ENCODE measurements at places on chromosomes 2 and 18. TPM values are rescaled to one million over a fixed set of nuclear protein-coding genes. Genes with fewer than 3 reads are reported as not detected.

Gene TRPM8
- total RNA-seq, result not detected

Gene ERFE
- not detected for total RNA-seq

- no peak for DNase-seq
Measured at GRCh38 chr2:36466135-36466534, 110.6 kb downstream of the CRIM1 start.

DNA sequence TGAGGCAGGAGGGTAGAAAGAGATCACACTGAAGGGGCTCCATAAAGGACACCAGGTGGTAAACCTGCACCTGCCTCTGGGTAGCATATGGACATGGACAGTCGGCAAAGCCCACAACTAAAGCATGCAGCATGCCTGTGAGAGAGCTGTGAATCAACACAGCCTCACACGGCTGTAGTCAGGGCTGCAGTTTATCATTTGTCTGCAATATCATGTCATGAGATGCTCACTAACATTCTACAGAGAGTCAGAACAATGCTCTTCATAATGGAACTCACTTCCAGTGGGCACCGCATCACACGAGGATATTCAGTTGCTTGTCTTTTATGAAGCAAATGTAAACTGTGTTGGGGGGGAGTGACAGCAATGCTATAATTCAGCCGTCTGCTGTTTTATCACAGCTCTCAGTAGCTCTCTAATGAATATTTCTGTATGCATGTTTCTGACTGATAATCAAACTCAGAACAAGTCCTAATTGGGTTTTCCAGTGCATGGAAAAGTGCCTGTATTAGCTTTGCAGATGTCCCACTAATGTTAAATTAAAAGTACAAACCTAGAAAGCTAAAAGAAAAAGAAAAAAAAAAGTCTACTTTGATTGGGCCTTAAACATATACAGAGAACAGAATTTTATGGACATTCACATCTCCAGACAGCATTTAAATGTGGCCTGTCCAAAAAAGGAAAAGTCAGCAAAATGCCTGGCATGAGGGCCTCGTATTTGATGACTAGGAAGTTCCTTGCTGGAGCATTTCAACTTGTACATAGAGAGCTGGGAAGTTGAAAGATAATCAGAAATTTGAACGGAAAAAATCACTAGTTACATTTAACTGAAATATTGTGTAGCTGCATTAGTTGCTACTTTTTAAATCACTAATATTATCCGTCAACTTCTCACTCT is 406.1 kb upstream of the SOX11 start:
- no peak for DNase-seq

DNA sequence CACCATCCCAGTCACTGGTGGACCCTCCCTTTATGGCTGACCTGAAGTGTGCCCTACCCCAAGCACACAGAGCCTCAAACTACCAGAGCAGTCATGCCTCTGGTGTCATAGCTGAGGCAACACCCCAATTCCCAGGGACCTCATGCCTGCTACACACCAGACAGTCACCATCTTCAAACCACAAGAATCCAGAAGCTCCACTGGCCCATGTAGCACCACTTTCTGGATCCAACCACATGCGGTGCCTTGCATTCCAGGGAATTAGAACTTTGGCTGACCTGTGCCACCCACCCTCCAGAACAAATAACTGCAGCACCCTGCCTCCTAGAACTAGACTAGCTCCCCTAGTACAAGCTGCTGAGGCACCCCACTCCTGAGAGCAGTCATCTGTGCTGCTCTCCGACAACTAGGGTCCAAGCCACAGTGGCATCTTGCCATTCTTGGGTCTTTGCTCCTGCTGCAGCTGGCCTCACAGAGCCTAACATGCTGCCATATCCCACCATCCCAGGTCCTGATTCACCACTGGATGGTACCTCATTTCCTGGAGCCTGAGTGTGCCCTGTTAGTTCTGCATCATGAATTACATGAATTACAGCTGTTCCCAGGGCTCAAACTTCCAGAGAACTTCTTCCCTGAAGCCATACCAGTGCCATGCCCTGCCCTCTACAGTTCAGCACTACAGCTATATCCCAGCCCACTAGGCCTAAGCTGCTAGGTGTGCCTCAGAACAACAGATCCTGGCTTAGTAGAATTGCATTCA is 243.8 kb upstream of the CHST9 start:
- no peak for DNase-seq

Gene POU3F3
- total RNA-seq, result not detected

GRCh38 chr2:227115761-227116160 is 48.2 kb downstream of the COL4A4 start:
- no peak for DNase-seq

Gene ZDBF2
- total RNA-seq, result 25.5 TPM

- no peak for DNase-seq
Measured at GRCh38 chr2:224646242-224646846, 61.2 kb upstream of the CUL3 start.

Gene KCNG2
- 0.34 TPM for total RNA-seq

DNA sequence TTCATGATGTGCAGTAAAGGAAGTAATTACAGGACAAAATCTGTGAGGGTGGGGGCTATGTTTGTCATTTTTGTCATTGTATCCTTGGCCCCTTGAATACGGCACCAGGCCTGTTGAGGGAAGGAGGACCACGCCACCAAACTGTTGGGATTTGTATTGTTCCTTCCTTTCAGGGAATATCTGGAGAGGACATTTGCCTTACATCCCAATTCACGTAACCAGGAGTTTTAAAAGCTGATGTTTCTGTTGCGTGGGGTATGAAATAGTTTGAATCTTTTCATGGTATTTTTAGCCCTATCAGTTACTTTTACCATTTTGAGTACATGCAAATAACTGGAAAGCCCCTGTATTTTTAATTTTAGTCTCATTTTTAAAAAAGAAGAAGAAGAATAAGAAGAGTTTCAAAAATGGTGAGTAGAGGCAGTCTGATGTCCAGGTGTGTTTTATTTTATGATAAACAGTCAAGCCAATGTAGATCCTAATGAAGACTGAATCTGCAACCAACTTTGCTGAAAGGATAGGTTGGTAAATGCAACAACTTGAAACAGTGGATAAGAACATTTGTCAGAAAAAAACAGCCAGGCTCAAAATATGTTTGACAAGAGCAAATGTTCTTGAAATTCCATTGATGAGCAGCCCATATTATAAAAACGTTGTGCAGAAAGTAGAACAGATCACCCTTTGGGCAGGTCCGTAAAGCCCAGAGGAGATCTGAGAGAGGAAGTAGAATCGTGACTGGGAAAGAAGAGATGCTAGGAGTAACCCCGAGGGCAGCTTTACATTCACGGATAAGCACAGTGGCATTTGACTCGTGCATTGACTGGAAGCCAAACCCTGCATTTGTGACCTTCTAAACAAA is 54.5 kb downstream of the RASGRP3 start:
- no peak for DNase-seq

- no peak for DNase-seq
Measured at GRCh38 chr2:655626-656025, 21.6 kb downstream of the TMEM18 start.

GRCh38 chr2:99776206-99776905 is 286.5 kb upstream of the REV1 start:
- DNase-seq, result no peak

- no peak for DNase-seq
Measured at GRCh38 chr2:189522435-189523151, 58.0 kb downstream of the SLC40A1 start.

DNA sequence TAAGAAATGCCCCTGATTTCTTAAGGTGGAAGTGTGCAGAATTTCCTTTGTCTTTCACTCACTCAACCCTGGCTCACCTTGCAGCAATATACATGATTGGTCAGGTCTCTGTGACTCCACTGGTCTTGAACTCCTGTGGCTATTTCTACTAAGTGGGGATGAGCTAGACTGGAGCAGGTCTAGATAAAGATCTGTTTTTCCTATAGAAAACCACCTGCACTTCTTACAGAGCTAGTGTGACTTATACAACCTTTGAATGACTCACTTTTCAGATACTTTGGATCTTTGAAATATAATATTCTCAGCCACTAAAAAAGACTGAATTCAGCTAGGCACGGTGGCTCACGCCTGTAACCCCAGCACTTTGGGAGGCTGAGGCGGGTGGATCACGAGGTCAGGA is 98.5 kb upstream of the KCTD1 start:
- DNase-seq, result no peak

DNA sequence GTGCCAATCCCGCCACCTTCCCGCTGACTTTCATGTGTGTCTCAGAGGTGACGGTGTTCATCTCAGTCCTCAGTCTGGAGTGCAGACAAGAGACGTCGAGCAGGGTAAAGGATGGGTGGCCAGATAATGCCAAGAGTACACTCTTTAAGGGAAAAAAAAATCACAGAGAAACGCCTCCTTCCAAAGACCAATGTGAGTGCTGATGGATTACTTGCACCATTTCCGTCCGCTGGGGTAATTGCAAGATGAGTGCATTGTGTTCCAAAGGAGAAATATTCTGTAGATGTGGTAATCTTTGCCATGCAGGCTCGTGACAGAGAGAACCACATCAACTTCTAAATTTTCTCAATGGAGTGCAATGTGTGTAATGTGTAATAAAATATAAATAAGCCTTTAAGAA is 81.0 kb downstream of the KLHL29 start:
- no peak for DNase-seq

DNA sequence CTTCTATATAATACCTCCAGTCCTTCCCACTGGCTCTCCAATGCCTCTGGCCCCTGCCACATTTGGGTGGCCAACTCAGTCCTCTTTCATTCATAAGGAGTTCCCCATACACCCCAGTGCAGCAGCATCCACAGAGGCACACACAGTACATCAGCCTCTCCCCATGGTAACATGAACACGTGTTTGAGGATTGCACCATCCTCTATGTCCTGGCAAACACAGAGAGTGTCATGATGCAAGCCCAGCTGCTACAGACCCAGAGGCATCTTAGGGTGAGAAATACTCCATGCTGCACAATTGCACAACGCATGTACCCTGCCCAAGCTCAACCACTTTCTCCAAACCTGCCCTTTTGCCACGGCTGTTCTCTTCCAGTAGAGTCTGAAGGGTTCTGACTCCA is 11.5 kb downstream of the IGFBP5 start:
- peak; percentile 61 for DNase-seq

- no peak for DNase-seq
Measured at GRCh38 chr2:60152226-60152833, 401.1 kb downstream of the BCL11A start.

DNA sequence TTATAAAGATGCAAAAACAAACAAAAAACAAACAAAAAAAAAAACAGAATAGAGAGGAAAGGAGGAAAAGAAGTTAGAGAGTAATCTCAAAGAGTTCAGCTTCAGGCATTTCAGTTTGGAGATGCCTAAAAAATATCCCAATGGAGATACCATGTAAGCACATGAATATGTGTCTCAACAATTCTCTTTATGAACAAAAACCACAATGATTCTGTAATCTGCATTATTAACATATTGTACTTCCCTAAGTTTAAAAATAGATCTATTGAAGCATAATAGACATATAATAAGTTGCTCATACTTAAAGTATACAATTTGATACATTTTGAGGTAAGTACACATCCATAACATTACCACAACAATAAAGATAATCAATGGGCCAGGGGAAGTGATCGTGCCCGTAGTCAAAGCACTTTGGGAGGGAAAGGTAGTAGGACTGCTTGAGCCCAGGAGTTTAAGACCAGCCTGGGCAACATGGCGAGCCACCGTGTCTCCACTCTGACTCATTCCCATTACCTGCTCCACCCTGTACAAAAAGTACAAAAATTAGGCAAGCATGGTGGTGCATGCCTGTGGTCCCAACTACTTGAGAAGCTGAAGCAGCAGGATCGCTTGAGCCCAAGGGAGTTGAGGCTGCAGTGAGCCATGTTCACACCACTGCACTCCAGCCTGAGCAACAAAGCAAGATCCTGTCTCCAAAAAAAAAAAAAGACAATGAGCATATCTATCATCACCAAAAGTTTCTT is 158.9 kb downstream of the ATAD2B start:
- DNase-seq, result no peak

DNA sequence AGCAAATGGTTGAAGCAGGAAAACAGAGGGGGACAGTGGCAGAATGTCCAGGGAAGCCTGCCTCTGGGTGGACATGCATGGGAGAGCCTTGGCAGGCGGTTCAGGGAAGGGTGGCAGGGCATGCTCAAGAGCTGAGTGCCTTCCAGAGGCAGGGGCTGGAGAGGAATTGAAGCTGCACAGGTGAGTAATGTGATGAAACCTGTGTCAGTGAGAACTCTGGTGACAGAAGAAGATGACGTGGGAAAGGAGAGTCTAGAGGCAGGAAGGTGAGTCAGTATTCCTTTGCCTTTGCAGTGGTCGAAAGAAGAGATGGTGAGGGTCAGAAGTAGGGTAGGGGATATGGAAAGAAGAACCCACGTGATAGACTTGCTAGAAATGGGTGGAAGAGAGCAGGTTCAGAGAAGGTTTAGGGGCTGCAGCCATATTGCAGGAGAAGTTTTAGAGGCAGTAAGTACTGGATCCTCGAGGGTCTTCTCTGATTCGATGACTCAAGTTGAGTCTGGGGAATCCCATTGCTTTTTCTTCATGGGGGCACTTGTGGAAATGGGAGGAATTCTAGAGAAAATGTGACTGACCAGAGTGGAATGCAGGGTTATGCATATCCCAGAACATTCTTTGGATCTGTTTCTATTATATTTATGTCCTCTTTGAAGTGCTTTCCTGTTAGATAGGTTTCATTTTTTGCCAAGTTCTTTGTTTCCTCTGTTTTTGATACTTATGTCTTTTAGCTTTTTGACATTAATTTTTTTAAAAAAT is 37.4 kb downstream of the TMEM87B start:
- DNase-seq, result no peak

- DNase-seq, result no peak
Measured at GRCh38 chr18:2794159-2794558, 52.6 kb upstream of the EMILIN2 start.

DNA sequence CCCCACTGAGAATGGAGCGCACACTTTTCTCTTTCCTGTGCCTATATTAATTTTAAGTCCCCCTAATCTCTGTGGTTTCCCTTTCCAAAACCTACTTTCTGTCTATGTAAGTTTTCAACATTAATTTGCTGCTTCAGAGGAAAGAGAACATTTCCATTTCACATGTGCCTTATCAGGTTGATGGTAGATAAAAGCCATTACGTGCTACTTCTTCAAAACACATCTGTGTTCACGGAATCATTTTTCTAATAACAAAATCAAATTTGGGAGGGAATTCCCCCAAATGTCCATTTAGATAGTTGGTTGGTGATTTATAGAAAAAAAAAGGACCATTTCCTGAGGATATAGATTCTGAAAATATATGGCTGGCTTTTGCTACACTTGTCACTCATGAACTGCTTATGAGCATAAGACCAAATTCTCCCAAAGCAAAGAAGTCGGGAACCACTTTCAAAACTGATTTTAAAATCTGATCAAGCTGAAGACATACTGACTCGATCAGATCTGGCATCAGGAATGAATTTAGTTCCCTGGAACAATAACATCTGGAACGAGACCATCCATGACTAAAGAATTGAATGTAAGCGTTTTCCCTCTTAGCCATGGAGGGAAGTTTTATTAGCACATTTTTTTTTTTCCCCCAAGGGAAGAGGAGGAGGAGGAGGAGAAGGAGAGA is 8.2 kb downstream of the PTGR3 start:
- no peak for DNase-seq
